ENCODE measurements at places on chromosomes 12 and 14.

- DNase-seq = no peak
Measured at GRCh38 chr12:75322464-75322863, 7.7 kb downstream of the CAPS2 start.

DNA sequence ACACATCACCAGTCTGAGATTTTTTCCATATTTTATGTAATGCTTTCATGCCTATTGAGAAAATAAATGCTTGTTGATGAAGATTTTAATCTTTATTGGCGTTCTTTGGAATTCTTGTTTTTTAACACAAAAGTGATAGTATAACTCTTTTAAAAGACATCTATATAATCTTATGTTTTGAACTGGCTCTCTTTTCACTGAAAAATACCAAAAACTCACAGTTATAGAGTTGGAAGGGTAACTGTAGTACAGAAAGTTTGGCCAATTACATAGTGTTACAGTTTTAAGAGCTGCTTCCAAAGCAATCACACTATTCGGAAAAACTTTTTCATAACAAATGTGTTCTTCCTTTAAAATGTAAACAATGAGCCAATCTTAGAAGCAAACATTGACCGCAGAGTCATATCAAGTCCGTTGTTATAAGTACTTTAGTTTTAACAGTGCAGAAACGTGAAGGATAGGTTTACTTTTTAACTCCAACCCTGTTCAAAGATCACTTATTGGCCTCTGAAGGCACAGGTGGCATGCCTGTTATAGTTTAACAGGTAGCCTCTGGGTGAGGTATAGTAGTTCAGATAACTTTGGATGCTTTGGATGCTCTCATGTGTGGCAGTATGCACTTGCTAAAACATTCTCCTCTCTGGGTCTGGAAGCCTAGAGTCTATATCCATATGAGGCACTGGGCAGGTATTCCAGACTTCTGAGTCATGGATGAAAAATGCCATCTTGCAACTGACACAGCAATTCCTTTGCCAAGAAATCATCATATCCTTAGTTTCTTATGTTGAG, 12.1 kb upstream of the NTN4 start:
- no peak for DNase-seq

GRCh38 chr14:93832081-93832480, 43.8 kb upstream of the PRIMA1 start:
- peak; percentile 79 for DNase-seq

DNA sequence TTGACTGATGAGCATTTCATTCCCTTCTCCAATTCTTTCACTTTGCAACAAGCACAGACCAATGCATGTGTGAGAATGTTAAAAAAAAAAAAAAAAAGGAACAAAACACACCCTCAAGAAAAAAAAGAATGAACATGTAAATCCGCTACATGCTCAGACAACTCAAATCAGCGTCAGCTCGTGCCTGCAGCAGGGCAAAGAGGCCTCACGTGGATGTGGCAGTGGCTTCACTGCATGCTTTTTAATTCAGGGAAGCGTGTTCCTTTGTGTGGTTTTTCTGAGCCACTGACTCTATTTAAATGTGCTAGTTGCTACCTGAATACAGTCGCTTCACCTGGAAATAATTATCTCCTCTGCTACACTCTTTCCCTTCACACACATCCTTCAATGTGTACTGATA, 55.1 kb downstream of the PPP1R36 start:
- no peak for DNase-seq

GRCh38 chr14:36454599-36455240, 65.3 kb downstream of the NKX2-1 start:
- DNase-seq = no peak

GRCh38 chr14:32023540-32023939, 53.6 kb upstream of the ARHGAP5 start:
- DNase-seq = no peak

- DNase-seq = no peak
Measured at GRCh38 chr12:40681148-40681547, 11.1 kb upstream of the CNTN1 start.

GRCh38 chr14:77641534-77642341, 25.3 kb upstream of the SPTLC2 start:
- DNase-seq = no peak

- no peak for DNase-seq
Measured at GRCh38 chr12:92426332-92426731, 276.5 kb upstream of the PLEKHG7 start.

DNA sequence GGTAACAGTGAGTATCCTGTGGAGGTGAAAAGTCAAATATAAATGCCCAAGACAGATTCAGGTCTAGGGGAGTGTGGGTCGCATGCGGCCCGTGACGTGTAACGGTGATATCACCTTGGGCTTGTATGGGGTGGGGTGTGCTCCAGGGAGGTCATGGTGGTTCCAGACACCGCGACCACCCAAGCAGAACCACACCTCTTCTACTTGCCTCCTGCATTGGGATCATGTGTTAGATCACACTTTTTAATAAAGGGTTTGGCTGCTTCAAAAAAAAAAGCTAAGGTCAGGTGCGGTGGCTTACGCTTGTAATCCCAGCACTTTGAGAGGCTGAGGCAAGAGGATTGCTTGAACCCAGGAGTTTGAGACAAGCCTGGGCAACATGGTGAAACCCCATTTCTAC, 4.5 kb downstream of the FBLN5 start:
- no peak for DNase-seq

DNA sequence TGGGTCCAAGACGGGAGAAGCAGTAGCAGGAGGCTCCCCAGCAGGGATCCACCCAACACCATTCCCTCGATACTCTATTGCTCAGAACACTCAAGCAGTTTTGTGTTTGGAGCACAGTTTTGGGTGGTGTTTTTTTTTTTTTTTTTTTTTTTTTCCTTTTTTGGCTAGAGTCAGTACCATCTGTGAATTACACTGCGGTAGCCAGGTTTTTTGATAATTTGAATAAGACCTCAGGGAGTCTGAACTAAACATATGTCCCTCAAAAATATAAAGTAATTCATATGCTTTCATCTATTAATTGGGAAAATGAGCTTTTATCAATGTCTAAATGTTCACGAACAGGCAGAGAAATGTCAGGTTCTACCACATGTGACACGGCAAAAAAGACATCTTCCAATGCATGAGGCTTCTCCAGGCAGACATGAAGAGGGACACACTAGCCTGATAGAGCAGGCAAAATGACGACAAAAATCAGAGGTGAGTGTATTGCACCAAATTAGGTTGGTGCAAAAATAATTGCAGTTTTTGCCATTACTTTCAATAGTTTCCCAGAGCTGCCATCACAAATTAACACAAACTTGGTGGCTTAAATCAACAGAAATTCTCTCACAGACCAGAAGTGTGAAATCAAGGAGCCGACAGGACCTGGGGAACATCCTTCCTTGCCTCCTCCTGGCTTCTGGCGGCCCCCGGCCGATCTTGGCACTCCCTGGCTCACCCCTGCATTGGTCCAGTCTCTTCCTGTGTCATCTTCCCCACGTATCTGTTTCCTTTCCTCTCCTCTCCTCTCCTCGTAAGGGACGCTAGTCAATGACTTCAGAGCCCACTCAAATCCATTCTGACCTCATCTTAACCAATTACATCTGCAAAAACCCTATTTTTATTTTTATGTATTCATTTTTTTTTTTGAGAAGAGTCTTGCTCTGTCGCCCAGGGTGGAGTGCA, 33.9 kb downstream of the FOXN3 start:
- DNase-seq = peak; percentile 91

DNA sequence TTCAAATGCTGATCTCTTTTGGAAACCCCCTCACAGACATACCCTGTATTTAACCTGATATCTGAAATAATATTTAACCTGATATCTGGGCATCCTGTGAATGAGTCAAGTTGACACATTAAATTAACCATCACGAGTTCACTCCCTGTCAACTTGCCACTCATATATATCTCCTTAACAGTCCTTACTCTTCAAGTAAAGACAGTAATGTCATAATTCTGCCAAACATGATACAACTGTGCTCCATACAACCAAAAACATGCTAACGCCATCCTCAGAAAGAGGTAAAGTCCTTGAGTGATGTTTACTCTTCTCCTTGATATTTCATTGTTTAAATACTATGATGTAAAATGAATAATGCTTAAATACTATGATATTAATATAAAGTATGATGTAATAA, 105.0 kb downstream of the PLCZ1 start:
- DNase-seq = no peak

GRCh38 chr12:68803948-68804656, 3.9 kb upstream of the MDM2 start:
- DNase-seq = no peak

DNA sequence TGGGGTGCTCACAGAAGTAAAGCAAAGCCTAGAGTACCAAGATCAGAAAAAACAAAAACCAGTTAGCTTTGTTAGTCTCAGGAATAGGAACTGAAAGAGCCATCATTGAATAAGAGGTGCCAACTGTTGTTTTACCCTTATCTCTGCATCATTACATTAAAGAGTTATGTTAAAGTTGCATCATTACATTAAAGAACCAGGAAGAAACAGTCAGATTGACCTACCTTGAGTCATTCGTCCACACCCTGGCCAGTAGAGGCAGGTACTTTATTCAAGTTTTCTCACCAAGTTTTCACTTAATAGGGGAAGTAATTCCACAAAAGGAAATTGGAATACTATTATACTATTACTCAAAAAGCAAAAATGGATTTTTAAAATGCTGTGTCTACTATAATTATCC, 121.7 kb upstream of the CNOT2 start:
- no peak for DNase-seq

DNA sequence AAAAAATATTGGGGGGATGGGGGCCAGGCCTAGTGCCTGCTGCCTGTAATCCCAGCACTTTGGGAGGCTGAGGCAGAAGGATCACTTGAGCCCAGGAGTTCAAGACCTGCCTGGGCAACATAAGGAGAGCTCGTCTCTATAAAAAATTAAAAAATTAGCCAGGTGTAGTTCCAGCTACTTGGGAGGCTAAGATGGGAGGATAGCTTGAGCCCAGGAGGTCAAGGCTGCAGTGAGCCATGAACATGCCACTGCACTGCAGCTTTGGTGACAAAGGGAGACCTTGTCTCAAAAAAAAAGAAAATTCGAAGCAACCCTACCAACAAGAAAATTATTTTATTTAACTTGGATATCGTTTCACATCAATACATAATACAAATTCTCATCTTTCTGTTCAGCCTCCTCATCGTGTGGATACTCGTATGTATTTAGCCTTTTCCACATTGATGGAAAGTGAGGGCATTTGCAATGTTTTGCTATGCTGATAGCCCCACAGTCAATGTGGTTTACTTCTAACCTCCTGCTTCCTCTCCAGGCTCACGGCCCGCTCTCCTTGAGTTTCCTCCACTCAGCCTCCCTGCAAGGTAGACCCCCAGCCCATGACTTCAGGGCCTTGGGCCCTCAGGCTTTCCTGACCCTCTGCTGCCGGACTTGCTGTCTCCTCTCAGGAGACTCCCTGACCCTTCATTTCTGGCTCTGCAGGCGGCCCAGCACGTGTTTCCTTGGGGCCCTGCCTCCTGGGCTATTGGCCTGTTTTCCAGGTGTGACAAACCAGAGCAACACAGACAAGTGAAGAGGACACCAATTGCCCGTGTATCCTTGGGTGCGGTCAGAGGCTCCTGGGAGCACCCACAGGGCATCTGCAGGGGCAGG, 54.8 kb downstream of the NFKBIA start:
- no peak for DNase-seq

DNA sequence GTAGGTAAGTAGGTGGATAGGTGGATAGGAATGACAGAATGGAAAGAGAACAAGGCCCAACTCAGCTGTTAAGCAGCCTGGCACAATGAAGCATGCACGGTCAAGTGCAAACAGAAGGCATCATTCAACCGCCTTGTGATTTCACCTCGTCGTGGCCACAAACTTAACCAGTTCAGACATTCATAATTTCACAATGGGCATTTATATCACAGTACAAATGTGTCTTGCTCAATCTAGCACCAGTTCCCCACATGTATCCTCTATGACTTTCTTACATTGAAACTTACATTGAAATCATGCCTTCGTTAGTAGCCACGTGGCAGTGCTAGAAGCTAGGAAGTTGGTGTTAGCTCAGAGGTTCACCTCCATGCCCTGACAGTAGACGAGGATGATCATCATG, 207.5 kb downstream of the ETV6 start:
- DNase-seq = no peak

DNA sequence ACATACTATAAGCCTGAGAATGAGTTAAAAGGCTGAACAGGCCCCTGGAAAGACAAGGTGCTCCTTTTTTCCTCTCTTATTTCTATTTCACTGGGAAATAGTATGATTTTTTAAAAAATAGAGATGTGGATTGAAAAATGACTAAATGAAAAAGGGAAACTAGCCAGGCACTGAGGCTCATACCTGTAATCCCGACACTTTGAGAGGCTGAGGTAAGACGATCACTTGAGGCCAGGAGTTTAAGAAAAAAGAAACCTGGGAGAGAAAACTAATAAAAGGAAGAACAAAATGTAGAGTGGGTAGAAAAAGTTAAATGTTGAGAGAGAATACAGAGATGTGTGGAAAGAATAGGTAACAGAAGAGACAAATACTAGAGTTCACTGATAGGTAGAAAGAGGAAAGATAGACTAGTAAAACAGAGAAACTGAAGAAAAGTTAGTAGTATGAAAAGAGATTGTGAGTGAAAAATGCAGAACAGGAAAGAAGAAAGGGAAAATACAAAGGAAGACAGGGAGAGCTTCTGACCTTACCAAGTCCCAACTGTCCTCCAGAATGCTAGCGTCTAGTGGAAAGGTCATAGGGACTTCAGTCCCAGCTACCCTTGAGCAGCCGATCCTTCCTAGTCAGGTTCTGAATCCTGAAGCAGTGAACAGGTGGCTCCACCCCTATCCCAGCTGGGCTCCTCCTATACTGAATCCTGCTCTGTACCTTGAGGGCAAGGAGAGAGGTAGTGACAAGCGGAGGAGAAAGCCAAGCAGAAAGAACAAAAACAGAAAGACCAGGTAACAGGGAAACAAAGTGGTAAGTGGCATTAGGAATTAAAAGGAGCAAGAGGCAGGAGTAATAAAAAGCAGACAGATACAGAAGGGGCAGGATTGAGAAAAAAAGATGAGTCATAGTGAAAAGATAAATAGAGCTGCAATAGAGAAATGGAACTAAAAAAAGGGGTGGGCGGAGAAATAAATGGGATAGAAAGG, 7.3 kb downstream of the TMEM116 start:
- no peak for DNase-seq

- no peak for DNase-seq
Measured at GRCh38 chr12:118448341-118448740, 72.0 kb downstream of the SUDS3 start.

- no peak for DNase-seq
Measured at GRCh38 chr14:63436286-63437098, 106.7 kb downstream of the PPP2R5E start.

- no peak for DNase-seq
Measured at GRCh38 chr12:129903956-129904829, at the start of gene TMEM132D. Gene TMEM132D (minus strand): TSS chr12:129904025.

Measured in NCI-H1694 (cell line).